ENCODE measurements at places on chromosomes 16 and 17.

- DNase-seq = peak; percentile 71
Observed at GRCh38 chr16:66476328-66477027, 49.4 kb downstream of the BEAN1 start.

DNA sequence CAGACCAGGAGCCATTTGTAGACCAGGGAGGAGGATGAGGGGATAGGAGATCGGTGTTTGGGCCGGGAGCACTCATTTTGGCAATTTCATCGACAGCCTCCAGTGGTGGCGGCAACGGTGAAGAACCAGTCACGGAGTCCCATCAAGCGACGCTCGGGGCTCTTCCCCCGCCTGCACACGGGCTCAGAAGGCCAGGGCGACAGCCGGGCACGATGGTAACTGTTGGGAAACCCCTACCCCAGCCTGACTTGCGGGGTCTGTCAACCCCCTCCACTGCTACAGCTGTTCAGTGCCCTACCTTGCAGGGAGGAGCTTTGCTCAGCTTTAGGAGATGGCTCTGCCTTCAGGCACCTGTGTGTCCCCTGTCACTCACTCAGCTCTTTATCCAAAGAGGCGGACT, 43.0 kb downstream of the OR1D5 start:
- no peak for DNase-seq

GRCh38 chr17:57860414-57860999, 10.7 kb upstream of the MRPS23 start:
- DNase-seq = no peak

- peak; percentile 81 for DNase-seq
Observed at GRCh38 chr16:27449434-27450195, 47.6 kb downstream of the IL21R start.

DNA sequence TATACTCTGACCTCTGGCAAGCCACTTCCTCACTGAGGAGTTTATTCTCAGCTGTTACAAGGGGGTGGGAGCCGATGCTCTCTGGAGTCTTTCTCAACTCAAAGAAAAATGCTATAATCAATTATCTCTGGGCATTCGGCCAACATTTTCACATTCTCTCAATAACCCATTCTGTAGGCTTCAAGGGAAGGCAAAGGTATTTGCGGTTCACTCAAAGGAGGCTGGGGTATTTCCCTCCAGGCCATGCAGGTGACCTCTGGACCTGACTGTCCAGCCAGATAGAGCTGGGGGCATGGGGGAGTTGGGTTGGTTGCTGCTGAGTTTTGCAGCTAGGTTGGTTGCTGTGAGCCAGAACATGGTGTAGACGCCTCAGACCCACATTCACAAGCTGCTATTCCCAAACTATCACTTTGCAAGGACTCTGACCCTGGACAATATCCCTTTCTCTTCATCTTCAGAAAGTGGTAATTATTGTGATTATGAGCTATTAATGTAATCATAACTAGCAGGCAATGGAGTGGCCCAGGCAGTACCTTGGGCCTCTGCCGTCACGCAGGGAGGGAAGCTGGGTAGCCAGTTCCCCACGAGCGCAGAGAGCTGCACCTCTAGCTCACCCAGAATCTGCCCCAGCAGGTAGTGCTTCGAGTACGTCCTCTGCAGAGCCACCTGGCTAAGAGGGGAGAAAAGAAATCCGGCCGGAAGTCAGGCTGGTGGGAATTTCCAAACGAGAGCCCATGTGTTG, 42.1 kb downstream of the AIPL1 start:
- DNase-seq = no peak

- no peak for DNase-seq
Observed at GRCh38 chr17:30225112-30225511, 10.4 kb downstream of the SLC6A4 start.

DNA sequence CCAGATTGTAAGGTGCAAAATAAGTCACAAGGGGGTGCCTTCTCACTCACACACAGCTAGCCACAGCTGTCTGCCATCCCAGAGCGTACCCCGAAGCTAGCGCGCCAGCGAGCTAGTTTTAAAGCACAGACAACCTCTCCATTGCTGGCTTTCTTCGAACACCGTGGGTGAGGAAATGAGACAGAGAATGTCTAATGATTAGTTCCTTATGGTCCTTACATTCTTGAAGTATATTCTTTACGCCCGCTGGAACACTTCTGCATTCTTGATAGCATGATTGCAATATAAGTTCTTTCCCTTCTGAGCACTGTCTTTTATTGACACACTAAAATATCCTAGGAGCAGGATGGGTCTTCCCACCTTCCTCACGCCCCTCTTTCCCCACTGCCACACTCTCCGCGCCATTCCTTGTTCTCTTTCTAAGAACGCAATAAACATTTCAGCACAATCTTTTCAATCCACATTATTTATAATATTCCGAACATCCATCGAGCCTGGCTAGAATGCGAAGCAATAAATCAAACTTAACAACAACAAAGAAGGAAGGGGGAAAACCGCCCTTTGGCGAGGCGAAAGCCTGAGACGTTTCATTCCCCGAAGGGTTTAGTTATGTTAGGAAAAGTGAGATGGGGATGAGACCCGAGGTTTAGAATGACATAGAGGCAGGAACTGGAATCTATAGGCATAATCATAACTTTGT, 251.3 kb downstream of the NTN1 start:
- DNase-seq = no peak

DNA sequence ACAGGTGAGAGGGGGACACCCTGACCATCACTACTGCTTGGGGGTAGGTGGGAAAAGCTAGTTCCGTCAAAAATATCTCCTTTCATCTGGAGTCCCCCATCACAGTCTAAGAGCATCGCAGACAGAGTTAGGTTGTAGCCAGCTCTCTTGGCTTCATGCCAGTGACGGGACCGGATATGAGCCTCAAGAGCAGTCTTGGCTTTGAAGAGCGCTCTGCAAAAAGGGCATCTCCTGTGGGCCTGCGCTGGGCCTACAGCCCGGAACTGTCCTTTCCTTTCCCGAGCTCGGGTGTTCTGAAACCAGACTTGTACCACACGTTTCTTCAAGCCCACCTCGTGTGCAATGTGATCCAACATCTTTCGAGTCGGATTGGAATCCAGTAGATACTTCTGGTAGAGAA, 253.6 kb downstream of the ZFHX3 start:
- no peak for DNase-seq

DNA sequence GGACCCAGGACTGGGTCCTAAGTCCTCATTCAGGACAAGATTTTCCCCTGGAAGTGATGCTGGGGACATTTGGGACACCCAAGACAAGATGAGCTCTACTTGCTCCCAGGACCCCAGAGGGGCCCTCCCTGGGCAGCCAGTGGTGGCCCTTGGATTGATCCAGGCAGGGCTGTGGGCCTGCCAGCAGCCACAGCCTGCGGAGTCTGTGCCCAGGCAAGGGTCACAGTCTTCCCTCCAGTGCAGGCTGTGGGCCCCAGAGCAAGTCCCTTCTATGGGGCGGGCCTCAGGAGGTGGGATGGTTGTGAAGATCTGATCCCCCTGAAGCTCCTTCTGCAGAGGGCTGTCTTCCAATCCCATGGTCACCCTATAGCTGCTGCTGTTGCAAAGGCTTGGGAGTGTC, 12.6 kb downstream of the CA7 start:
- DNase-seq = no peak
